ENCODE measurements at places on chromosomes 12 and 14.

GRCh38 chr12:111494676-111495075, 89.0 kb downstream of the SH2B3 start:
- DNase-seq, result no peak

- DNase-seq, result no peak
Measured at GRCh38 chr12:116839287-116839830, 41.9 kb downstream of the HRK start.

DNA sequence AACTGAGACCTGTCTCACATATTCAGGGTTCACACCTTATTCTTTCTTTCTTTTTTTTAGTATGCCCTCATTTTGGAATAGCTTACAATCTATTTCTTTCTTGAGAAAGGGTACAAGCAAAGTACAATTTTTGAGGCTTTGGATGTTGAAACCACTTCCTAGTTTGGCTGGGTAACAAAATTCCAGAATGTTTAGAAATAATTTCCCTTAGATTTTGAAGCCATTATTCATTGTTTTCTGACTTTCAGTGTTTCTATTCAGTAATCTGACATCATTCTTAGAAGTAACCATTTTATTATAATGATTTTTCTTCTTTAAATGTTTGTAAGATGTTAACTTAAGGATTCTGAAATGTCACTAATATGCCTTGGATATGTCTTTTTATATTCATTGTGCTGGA, 28.2 kb downstream of the ST8SIA1 start:
- no peak for DNase-seq

GRCh38 chr12:56676851-56677580, 11.1 kb downstream of the PTGES3 start:
- DNase-seq, result no peak

- DNase-seq, result no peak
Measured at GRCh38 chr12:104571328-104571727, 114.6 kb downstream of the CHST11 start.

DNA sequence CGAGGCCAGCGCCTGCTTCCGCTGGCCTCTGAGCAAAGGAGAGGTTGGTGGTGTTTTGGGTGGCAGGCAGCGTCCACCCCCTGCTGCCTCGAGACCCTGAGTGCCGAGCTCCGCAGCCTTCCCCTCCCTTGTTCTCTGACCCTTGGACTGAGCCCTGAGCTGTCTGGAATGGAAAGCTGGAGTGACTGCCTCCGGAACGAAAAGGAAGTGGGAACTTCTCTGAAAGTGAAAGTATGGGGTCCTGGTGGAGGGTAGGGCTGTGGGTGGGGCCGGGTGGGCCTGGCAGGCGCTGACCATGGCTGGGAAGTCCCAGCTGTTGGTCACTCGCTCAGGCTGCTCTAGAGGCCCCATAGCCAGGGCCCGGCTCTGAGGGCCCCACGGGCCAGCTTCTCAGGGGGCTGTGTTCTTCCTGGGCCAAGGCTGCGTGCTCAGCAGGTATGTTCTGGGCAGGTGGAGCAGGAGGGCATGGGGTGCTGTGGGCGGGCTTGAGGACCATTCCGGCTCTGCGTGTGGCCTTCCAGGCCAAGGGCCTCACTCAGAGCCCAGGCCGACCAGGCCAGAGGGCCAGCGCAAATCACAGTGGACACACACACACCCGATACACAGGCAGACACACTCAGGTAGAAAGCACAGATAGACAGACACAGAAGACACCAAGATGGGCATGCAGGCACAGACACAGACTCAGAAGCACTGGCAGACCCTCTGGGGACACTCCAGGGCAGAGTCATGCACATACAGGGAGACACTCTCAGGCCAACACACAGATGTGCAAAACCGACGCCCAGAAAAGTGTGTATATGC, at the start of gene EXOC3L4:
TSS of gene EXOC3L4 (plus strand) at position 320 of the 804 bp plus-strand sequence. CDS start 5,495 bp downstream, outside the sequence.
- no peak for DNase-seq

- DNase-seq, result no peak
Measured at GRCh38 chr12:5429741-5430557, 2.0 kb upstream of the NTF3 start.

- DNase-seq, result no peak
Measured at GRCh38 chr14:36583242-36583892, 953 bp upstream of the NKX2-8 start.

GRCh38 chr14:82055515-82056115, 522.0 kb upstream of the SEL1L start:
- no peak for DNase-seq

GRCh38 chr12:92034083-92034482, 111.6 kb downstream of the BTG1 start:
- no peak for DNase-seq

GRCh38 chr12:68786929-68787328, 21.0 kb upstream of the MDM2 start:
- DNase-seq, result no peak

GRCh38 chr12:29187756-29188155, 38.7 kb downstream of the FAR2 start:
- no peak for DNase-seq

- DNase-seq, result no peak
Measured at GRCh38 chr12:19962192-19962591, 406.1 kb upstream of the PDE3A start.

- no peak for DNase-seq
Measured at GRCh38 chr12:119406308-119406707, 71.8 kb downstream of the CCDC60 start.

GRCh38 chr12:118498171-118498570, 121.8 kb downstream of the SUDS3 start:
- DNase-seq, result no peak

DNA sequence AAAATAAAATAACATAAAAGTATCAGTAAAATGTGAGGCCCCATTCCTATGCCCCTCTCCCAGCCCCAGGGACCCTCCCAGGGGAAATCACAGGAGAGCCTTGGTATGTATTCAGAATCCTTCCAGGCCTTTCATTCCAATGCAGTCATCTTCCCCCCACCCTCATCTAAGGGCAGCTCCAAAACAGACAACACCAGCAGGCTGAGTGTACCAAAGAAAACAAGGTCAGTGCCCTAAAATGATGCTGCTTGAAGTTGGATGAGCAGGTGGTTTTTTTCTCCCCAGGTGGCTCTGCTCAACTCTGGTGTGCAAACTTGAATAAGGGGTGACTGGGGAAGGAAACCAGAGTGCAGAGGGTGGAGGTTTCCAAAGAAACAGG, 56.2 kb downstream of the TSPAN9 start:
- DNase-seq, result no peak

DNA sequence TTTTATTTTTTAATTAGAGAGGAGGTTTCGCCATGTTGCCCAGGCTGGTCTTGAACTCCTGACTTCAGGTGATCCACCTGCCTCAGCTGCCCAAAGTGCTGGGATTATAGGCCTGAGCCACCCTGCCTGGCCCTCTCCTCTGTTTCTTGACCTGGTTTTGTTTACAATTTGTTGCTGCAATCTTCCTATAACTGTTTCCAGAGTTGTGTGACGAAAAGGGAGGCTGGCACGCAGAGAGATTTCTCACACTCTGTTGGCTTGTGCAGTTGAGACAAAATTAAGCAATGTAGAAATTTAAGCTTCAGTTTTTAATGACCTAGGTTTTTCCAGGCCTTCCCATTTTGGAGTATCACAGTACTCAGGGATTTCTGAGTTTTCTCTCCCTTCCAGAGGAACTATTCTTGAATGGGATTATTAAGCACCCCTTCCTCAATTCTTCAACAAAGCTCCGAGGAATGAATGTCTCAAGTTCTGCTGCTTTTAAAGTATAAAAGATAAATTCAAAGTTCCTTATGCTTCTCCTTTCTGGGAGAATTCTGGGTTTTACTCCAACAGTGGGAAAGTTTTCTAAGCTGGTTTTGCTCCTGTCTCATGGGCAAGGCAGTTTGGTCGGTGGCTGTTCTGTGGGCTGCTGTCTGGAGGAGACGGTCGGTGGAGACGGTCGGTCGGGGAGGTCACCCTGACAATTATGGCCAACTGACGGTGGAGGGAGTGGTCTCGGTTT, 20.4 kb upstream of the FOS start:
- DNase-seq, result no peak

GRCh38 chr12:110314308-110314707, 33.3 kb downstream of the ATP2A2 start:
- peak; percentile 20 for DNase-seq

DNA sequence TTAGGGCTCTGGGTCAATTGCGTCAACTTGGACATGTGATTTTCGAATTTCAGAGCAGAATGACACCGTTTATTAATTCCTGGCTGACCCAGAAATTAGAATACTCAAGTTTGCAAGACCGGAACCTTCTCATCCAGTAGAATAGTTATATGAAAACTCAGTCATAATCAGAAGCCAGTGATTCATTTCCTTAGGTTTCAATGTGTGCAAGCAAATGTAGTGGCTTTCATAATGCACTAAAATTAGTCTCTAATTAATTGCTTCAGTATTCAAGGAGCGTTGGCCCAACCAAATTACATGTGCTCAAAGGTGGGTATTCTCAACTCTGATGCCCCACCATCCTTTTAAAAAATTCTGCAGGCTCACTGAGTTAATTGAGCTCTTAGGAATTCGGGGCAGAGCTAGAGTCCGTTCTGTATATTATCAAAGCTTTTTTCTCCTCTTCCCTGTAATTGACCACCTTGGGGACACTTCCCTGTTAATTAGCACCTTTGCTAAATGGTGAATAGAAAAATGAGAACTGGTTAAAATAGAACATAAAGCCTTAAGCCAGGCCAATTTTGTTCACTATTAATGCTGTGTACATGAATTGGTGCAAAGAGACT, 55.4 kb downstream of the DAO start:
- DNase-seq, result no peak

- DNase-seq, result no peak
Measured at GRCh38 chr12:117854339-117855012, 114.3 kb downstream of the KSR2 start.

GRCh38 chr12:112208301-112208910, 83.0 kb downstream of the TRAFD1 start:
- no peak for DNase-seq

DNA sequence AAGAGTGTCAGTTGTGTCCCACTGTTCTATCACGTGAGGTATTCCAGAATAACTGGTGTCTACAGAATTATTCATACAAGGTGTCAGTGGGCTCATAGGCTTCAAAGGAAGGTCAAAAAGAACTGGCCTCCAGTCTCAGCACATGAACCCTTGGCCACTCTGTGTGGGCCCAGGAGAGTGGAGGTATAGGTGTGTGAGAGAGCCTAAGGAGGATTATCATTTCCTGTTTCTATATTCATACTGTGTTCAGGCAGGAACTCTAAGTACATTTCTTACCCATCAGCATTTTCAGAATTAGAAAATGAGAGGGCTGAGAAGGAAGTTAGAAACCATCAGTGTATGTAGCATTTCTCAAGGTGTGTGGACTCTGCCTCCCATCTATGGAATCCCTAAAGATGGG, 87.0 kb downstream of the BTG1 start:
- DNase-seq, result no peak

- DNase-seq, result no peak
Measured at GRCh38 chr14:95549656-95550585, 15.1 kb downstream of the GLRX5 start.

DNA sequence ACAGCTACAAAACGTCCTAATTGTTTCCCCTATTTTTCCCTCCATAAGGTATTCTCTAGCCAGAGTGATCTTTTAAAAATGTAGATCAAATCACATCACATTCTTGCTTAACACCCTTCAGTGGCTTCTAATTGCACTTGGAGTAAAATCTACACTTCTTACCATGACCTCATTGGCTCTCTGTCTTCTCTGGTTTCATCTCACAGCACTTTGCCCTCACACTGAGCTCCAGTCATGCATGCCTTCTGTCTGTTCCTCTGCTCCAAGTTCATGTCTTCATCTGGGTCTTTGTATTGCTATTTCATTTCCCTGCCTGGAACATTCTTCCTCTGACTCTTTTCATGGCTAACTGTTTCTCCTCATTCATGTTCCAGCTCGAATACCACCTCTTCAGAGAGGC, 220.4 kb upstream of the GARIN6 start:
- DNase-seq, result no peak

DNA sequence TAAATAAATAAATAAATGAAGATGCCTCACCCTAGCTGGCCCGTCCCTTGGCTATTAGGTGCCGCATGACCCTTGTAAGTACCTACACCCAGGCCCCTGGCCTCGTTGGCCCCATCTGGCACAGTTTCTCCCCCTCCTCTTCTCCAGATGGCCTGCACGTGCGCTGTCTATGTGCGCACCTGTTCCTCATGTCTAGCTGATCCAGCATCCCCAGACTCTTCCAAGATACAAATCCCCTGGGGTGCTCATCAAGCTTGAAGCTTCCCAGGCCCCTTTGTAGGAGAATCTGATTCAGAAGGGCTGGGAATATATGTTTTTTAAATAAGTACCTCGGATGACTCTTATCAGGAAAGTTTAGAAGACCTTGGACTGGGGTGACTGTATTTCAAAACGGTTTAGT, 133.3 kb downstream of the CHST11 start:
- DNase-seq, result no peak

GRCh38 chr12:92363295-92364146, 217.9 kb upstream of the BTG1 start:
- DNase-seq, result peak; percentile 13

DNA sequence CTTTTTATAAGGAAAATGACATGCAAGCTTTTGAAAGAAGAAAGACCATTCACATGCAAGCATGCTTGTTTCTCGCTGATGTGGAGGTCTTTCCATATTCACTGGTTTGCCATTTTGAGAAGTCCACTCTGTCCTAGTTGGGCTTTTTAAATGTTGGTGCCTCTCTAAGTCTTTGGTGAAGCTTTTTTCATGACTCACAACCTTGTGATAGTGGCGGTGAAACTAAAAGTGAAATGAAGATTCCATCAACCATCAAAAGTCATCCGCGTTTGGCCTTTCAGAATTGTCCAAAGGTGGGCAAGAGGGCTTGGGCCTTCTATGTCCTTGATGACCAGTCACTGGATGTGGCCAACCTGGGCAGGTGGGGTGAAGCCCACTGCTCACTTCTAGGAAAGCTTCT, 4.3 kb downstream of the LRRC74A start:
- no peak for DNase-seq

GRCh38 chr14:50100805-50101204, 15.6 kb downstream of the VCPKMT start:
- DNase-seq, result no peak

GRCh38 chr14:76874734-76875133, 48.5 kb downstream of the LRRC74A start:
- no peak for DNase-seq

DNA sequence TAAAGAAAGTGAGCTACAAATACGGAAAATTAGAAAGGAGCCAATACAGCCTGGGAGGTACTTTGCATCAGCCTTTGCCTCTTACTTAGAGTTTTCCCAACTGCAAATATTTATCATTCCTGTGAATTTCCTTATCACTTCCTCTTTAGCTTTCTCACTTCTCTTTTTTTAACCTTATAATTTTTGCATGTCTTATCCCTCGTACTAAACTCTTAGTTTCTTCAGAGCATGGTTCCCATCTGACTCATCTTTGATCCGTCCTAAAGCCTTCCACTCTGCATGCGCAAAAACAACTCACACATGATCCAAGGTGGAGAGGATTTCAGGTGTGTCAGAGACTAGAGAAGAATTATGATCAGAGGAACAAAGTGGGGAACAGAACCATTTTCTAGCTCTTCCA, 9.6 kb upstream of the SNAPC1 start:
- no peak for DNase-seq

GRCh38 chr12:80142640-80143039, 43.3 kb downstream of the OTOGL start:
- DNase-seq, result no peak
